Bone marrow (tissue), 2 donors: ENCODE measurements at places on chromosomes 2 and 18.

DNA sequence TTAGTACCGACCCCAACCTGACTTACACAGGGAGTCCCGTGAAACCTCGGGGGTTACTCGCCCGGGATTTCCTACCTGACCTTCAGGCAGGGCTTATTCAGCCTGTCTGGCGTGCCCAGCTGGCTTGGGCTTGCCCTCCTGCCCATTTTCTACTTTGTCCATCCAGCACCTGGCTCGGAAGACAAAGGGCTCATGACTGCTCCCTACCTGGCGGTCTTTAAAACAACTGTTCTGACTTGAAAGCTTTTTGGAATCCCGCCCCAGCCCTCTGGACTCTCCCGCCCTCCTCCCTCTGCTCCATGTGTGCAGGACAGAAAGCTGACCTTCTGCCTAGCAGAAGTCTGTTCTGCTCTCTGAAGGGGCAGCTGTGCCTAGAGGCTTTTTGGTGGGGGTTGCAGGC, 43.1 kb downstream of the ACKR3 start:
- no peak for DNase-seq

GRCh38 chr18:37667836-37668235, 102.2 kb upstream of the CELF4 start:
- no peak for DNase-seq

DNA sequence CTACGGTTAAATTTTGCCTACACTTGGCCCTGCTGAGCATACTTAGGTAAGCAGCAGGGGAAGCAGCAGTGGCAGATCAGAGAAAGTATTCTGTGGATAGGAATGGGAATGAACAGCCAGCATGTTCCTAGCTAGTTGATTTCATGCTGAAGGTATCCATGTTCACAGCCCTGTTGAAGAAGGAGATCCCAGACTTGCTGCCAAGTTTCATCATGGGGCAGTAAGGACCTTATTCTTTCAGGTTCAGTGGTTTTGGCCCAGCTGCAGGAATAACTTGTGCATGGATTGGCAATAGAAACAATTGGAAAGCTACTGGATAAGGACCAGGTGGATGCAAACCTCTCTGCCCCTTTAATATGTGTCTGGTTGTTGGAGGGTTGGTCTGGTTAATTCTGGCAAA, 98.2 kb upstream of the TMEM178A start:
- no peak for DNase-seq

DNA sequence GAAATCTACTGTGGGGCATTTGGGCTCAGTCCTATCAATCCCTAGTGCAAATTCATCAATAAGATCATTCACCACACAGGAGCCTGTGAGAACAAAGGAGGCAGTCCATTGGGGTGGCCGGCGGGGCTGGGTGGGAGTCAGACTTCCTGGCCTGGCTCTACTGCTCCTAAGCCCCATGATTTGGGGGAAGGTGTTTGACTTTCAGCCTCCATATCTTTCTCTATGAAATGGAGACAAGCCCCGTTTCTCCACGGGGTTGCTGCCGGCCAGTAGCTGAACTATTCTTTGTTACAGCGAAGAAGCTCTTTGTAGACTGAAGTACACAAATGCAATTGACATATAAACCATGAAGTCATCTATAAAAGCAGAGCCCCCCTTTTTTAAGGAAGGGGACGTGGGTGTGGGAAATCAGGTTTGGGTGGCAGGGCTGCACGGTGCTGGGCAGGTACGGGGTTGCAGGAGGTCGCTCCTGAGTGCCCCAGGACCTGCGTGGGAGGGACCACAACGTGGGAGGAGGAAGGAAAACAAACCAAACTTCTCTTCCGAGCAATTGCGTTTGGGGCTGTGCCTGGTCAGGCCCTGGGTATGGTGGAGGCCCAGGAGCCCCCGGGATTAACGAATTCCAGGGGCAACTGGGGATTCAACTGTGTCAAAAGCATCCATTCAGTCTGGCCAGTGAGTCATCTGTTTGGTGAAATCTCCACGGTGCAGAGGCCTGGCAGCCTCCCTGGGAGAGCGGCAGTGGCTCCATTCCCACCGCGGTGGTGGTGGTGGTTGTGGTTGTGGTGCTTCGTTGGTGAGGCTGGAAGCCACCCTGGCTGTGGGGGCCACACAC, 18.2 kb downstream of the FBLN7 start:
- DNase-seq = no peak

DNA sequence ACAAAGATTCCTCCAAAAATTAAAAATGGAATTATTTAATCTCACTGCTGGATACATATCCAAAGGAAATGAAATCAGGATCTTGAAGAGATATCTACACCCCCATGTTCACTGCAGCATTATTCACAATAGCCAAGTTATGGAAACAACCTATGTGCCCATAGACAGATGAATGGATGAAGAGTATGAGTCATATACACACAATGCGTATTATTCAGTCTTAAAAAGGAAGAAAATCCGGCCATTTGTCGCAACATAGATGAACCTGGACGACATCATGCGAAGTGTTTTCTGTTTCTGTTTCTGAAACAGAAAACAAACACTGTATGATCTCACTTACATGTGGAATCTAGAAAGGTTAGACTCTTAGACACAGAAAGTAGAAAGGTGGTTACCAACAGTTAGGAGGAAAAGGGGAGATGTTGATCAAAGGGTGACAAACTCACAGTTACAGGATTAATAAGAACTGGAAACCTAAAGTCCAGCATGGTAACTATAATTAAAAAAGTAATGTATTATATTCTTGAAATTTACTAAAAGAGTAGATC, 87.8 kb upstream of the ERBB4 start:
- DNase-seq = no peak
